ENCODE measurements at places on chromosomes 6 and 20.

DNA sequence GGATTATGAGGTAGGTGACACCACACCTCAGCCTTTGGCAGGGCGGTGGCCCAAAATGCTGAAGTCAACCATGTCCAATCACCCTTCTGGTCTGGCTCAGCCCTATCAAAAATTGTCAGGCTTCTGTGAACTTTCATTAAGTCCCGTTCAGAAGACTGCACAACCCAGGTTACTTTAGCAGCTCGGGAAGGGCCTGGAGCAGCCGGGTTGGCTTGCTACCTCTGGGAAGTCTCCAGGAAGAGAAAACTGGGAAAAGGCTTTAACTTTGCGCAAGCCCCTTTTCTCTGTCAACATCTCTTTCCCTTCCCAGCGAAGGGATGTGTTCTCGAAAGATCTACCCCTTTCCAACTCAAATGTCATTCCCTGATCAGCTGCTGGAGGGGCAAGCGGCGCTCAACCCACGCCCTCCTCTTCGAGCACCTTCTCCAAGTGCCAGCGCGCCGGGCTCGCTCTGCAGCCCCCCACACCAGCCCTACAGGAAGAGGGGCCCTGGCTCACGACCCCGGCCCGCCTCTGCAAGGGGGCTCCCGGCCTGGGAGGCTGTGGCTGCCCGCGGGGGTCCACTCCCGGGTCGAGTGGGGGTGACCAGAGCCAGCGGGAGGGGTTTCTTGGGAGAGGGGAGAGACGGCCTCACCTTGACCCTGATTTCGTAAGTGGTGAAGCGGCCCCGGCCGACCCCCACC lies 573 bp downstream of the SNX3 start:
- peak overlapping the region; percentile 93 for H3K27ac ChIP-seq
- peaks cover 19% of the 10 kb centered on the region for H3K36me3 ChIP-seq
- no peaks in the 10 kb centered on the region for H3K27me3 ChIP-seq
- peaks cover under 1% of the 10 kb centered on the region for H3K4me1 ChIP-seq
- peak; percentile 61 for DNase-seq

GRCh38 chr6:154499855-154500589 lies 10.5 kb downstream of the CNKSR3 start:
- no peak for DNase-seq
- H3K36me3 ChIP-seq = peaks cover 3% of the 10 kb centered on the region
- no peak overlapping the region for H3K4me3 ChIP-seq
- H3K27ac ChIP-seq = no peak overlapping the region
- peaks cover under 1% of the 10 kb centered on the region for H3K4me1 ChIP-seq

DNA sequence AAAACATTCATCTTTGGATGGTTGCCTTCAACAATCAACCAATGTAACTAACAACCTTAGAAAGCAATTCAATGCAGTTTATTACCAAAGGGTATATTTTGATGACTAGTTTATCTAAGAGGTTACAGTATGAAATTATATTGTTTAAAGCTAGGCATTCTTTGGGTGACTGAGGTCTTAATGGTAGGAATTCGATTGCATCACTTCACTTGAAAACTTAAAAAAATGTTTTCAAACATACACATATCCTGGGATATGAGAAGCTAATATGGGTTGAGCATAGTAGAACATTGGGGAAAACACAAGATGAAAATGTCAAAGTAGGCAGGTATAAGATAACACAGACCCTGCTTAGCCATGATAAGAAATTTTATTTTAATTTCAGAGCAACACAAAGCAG lies 144.6 kb upstream of the BMP5 start:
- H3K27me3 ChIP-seq = no peaks in the 10 kb centered on the region
- H3K4me3 ChIP-seq = no peak overlapping the region
- no peak overlapping the region for H3K27ac ChIP-seq
- H3K36me3 ChIP-seq = no peaks in the 10 kb centered on the region
- no peaks in the 10 kb centered on the region for H3K4me1 ChIP-seq

DNA sequence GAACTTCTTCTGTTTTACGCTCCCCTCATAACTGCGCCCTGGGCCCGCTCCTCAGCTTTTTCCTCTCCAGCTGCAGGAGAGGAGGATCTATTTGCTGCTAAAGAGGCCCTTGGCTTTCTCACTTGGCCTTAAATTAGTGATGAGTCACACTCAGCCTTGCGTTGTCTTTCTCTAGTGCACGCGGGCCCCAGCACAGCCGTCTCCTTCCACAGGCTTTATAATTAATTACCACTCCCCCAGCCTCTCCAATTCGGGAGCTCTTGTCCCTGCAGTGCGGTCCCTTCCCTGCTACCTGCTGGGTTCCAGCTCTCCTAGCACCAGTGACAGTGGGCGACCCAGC lies 25.2 kb downstream of the PACSIN1 start:
- H3K4me1 ChIP-seq = no peaks in the 10 kb centered on the region
- no peaks in the 10 kb centered on the region for H3K27me3 ChIP-seq
- no peak for DNase-seq
- no peak overlapping the region for H3K4me3 ChIP-seq

DNA sequence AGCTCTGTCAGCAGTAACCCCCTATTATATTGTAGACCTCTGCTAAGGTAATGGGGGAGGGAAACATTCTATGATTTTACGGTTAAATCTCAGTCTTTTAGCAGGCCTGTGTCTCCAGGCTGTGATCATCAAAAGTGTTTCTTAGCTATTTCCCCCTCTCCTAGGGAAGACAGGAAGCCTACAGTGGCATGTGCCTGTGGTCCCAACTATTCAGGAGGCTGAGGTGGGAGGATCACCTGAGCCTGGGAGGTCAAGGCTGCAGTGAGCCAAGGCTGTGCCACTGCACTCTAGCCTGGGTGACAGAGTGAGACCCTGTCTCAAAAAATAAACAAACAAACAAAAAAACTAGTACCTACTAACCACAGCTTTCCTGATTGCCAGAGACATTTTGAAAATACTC lies 67.9 kb downstream of the DNAAF9 start:
- no peak overlapping the region for H3K27ac ChIP-seq
- H3K4me3 ChIP-seq = no peak overlapping the region
- no peak for DNase-seq

DNA sequence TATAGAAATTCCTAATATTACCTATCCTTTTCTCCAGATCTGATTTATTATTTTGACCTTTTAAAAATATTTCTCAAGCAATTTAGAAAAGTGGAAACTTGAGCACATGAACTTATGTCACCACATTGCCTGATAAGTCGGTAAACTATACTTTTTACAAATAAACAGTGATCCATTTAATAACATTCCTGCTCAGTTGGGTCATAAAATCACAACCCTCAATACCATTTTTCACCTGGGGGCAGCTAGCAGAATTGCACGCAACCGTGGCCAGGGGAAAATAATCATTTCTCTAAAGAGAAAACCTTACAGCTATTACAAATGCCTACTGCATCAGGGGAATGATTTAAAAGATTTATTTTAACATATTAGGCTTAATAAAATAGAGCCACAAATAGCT lies 614.5 kb downstream of the PHF3 start:
- H3K27me3 ChIP-seq = no peaks in the 10 kb centered on the region
- no peak overlapping the region for H3K4me3 ChIP-seq

- no peaks in the 10 kb centered on the region for H3K27me3 ChIP-seq
- H3K27ac ChIP-seq = no peak overlapping the region
- H3K36me3 ChIP-seq = no peaks in the 10 kb centered on the region
- no peak for DNase-seq
- no peak overlapping the region for H3K4me3 ChIP-seq
Observed at GRCh38 chr6:145213614-145214013, 521.7 kb downstream of the EPM2A start.

DNA sequence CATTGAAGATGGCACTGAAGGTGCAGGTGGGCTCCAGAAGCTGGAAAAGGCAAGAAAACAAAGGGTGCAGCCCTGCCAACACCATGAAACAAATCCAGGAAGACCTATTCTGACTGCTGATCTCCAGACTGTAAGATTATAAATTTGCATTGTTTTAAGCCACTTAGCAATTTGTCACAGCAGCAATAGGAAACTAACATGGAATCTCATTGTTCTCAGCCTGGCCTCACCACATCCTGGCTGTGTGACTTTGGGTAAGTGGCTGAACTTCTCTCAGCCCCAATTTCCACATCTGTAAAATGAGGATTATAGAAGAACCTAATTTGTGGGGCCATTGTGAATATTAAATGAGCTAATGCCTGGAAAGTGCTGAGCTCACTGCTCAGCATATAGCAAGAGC lies 160.4 kb upstream of the MAFB start:
- H3K4me1 ChIP-seq = peaks cover 2% of the 10 kb centered on the region
- no peak overlapping the region for H3K4me3 ChIP-seq
- no peaks in the 10 kb centered on the region for H3K27me3 ChIP-seq
- no peak overlapping the region for H3K27ac ChIP-seq

DNA sequence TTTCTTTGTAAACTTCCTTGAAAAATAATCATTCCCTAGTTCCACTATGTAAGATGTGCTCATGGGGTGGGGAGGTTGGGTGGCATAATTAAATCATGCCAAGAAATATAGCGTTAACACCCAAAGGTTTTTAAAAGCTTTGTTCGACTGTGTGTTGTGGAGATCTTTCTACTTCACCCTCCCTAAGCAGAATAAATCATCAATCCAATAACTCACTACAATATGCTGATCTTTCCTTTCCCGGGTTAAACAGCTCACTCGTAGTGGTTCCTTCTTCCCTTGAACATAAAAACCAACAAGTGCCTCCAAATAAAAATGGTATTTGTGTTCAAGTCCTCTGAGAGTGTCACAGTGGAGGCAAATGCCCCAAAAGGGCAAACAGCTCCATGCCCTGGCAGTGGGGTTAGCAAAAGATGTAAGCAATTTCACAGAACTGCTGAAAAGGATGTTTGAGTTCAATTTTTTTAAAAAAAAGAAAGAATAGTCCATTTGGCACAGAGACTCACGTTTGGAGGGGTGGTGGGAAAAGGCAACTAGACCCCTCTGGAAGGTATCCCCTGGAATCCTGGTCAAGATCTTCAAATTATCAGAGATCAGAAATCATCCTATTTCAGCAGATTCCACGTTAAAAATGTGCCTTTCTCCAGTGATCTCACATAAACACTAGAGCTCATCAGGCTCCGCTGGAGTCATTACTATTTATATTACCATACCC lies 99.1 kb downstream of the TFAP2A start:
- DNase-seq = no peak
- H3K4me1 ChIP-seq = no peaks in the 10 kb centered on the region
- no peaks in the 10 kb centered on the region for H3K36me3 ChIP-seq
- H3K4me3 ChIP-seq = no peak overlapping the region
- H3K27me3 ChIP-seq = no peaks in the 10 kb centered on the region
- no peak overlapping the region for H3K27ac ChIP-seq

DNA sequence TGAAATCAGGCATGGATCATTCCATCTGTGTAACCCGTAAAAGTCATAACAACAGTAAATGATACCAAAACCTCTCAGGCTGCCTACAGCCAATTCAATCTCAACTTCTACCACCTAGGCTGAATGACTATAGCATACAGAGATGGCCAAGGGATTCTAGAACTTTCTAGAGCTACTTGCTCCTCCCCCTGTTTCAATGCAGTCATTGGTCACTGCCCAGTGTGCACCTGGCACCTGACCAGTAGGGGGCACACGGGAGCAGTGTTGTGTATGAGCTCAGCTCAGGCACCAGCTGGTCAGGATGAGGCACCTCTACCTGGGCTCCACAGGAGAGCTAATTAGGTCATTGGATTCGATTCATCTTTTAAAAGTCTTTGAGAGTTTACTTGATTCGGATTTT lies 86.2 kb downstream of the PLEKHG1 start:
- H3K36me3 ChIP-seq = no peaks in the 10 kb centered on the region
- peaks cover 10% of the 10 kb centered on the region for H3K4me1 ChIP-seq
- H3K4me3 ChIP-seq = no peak overlapping the region
- H3K27ac ChIP-seq = no peak overlapping the region

DNA sequence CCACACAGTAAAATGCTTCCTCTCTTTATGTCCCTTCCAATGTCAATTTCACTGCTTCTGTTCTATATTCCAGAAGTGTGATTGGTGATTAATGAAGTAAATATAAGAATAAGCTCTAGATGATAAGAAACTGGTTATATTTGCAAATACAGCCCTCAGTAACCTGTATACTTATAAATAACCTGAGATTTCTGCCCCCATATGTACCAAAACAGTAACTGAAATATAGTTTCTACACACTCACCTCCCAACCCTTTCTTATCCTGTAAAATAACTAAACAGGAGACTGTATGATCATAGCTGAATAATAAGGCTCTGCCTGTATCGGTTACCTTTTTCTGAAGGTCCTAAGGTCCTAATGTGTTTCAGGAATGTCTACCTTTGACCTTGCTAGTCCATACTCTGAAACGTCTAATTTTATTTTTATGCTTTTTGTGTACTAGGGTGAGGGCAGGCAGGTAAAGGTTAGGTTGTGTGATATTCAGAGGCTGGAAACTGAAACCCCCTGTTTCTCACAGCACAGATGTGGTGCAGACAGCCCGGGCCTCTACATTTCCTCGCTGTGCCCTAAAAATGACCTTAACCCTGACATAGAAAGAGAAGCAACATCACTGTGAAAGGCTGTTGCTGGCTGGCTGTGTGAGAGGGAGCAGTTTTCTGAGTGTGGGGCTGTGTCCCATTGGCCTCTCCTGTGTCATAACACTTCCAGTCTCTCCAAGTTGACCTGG lies 378.8 kb downstream of the CENPW start:
- no peaks in the 10 kb centered on the region for H3K36me3 ChIP-seq
- no peaks in the 10 kb centered on the region for H3K4me1 ChIP-seq
- no peak overlapping the region for H3K4me3 ChIP-seq
- no peak for DNase-seq
- H3K27ac ChIP-seq = no peak overlapping the region

GRCh38 chr20:46800409-46800804 lies 91.0 kb downstream of the SLC2A10 start:
- no peak overlapping the region for H3K4me3 ChIP-seq
- H3K27me3 ChIP-seq = no peaks in the 10 kb centered on the region
- H3K36me3 ChIP-seq = no peaks in the 10 kb centered on the region
- no peaks in the 10 kb centered on the region for H3K4me1 ChIP-seq

DNA sequence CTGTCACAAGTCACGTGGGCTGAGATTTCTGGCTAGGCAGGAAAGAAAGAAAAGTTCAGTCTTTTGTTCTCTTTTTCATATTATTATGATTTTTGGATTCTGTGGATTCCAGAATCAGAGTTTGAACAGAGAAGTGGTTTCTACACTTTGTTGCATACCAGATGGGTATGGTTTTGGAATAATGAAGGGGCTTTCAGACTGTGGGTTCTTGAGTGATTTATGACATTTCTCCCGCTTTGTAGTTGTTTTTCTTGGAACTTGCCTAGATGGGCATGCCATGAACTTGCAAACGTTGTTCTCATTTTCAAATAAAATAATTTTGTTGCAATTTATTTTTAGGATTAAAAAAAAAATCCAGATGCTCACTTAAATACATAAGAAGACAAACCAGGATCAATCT lies 34.4 kb downstream of the CBFA2T2 start:
- H3K27ac ChIP-seq = no peak overlapping the region
- H3K4me3 ChIP-seq = no peak overlapping the region
- H3K36me3 ChIP-seq = no peaks in the 10 kb centered on the region
- no peak for DNase-seq

DNA sequence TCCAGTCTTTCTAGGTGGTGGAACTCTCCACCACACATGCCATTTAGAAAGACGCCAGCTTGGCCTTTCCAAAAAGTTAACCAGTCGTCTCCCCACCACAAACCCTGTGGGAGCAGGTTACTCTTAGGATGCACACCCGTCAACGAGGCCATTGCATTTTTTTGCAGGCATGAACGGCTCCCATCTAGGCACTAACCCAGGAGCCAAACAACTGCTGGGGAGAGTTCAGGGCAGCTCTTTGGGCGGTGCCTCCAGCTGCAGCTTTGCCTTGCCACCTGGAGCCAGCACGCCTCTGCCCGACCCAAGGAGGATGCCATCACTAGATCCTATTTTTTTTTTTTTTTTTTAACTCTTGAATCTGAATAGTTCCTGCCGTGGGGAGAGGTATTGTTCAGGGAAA lies 39.9 kb downstream of the TBC1D7 start:
- H3K27me3 ChIP-seq = no peaks in the 10 kb centered on the region
- H3K27ac ChIP-seq = no peak overlapping the region
- peaks cover 45% of the 10 kb centered on the region for H3K36me3 ChIP-seq

- no peak overlapping the region for H3K4me3 ChIP-seq
- no peaks in the 10 kb centered on the region for H3K27me3 ChIP-seq
- no peak overlapping the region for H3K27ac ChIP-seq
- H3K4me1 ChIP-seq = no peaks in the 10 kb centered on the region
Observed at GRCh38 chr6:52526634-52527033, 50.2 kb downstream of the TRAM2 start.

Measured in small intestine (tissue), 16 donors.